ENCODE measurements at places on chromosomes 1 and 21.

DNA sequence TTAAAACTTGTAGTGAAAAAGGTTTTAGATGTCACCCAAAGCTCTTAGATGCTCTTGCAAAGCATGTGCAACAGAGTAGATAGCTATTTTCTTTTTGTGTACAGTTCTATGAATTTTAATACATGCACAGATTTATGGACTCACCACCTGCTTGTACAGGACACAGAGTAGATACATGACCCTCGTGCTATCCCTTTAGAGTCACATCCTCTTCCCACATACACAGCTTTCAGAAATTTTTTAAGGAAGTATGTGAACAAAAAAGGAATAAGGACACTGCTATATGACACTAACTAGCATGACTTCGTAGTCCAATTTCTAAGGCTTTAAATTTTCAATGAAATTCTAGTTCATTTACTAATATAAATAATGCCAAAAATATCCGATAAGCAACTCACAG, 60.9 kb downstream of the ABL2 start:
- DNase-seq = no peak

GRCh38 chr1:243407284-243408018, 151.6 kb downstream of the SDCCAG8 start:
- DNase-seq = no peak

DNA sequence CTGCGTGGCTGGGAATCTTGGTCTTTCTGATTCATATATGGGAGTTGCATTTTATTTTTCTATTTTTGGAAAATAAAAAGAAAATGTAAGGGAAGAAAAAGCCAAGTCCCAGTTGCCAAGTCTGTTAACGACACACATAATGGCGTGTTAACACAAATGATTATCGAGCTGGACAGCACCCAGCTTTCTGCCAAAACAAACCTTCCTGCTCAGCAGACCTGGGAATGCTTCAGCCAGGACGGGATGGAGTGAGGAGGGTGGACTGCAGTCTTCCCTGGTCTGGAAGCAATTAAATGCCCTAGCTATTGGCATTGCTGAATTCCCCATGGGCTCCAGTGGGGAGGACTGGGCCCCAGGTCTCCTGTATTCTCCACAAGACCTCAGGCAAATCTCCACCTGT, 184.2 kb upstream of the USP24 start:
- no peak for DNase-seq

DNA sequence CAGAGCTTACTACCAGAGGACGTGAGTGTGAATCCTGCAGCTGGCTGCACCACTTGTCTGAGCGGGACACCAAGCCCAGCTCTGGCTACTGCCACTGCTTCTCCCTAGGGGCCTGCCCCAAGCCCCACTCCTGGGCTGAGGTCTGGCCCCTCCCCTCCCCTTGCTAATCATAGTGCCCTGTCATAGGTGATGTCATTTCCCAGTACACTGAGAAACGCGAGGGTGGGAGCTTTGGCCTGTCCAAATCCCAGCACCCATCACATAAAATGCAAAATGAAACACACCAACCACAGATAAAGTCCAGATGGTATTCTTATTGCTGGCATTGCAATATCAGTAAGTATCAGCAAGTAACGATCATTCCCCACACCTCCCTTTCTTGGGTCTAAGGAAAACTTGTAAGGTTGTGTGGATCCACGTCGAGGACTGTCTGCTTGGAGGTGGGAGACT, 77.7 kb downstream of the TOMM20 start:
- peak; percentile 73 for DNase-seq

DNA sequence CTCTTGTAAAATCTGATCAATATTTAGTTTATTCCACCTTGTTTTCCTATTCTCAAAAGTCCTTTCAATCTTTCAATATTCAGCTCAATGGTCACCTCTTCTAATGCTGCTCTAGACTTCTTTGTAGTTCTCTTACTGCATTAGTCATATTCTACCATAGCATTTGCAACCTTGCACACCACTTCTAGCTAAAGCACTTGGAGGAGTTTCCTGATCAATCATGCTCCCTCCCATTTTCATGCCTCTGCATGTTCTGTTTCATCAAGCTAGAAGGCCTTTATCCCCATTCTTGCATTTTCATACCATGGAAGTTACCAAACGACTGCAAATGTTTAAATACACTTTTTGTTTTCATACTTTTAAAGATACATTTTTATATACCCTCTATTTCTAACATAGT, 72.1 kb downstream of the SLC5A9 start:
- DNase-seq = no peak

DNA sequence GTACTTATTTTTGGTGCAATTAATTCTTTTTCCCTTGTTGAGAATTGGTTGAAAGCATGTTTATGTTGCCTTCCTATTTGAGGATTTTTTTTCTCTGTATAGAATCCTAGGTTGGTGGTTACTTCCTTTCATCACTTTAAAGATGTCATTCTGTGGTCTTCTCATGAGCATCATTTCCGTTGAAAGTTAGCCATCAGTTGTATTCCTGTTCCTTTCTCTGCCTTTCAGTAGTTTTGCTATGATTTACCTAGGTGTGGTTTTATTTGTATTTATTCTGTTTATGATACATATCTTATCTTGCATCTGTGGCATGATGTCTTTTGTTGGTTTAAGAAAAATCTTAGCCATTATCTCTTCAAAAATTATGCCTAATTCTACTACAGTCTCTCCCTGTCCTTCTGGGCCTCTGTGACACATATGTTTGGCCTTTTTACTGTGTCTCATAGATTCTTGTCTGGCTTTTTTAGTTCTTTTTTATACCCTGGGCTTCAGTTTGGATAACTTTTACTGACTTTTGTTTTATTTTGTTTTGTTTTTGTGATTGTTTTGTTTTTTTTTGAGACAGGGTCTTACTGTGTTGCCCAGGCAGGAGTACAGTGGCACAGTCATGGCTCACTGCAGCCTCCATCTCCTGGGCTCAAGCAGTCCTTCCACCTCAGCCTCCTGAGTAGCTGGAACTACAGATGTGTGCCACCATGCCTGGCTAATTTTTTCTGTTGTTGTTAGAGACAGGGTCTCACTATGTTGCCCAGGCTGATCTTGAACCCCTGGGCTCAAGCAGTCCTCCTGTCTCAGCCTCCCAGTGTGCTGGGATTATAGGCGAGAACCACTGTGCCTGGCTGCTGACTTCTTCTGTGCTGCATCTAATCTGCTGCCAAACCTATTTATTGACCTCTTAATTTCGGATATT, 24.1 kb downstream of the PTGFRN start:
- no peak for DNase-seq

- no peak for DNase-seq
These were observed 341.9 kb downstream of the PTBP2 start for GRCh38 chr1:97063532-97063931.

- no peak for DNase-seq
These were observed 30.5 kb downstream of the C4BPA start for GRCh38 chr1:207134581-207134980.

DNA sequence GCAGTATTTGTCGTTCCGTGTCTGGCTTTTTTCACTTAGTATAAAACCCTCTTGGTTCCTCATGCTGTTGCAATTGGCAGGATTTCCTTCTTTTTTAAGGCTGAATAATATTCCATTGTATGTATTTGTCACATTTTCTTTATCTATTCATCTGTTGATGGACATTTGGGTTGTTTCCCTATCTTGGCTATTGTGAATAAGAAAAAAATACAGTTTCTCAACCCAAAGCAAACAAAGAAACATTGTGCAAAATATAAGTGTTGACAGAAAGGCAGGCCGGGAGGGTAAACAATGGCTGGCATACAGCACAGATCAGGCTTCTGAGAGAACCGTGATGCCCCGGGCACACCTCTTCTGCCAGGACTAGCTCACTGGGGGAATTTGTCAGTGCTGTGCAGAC, 26.9 kb downstream of the NENF start:
- DNase-seq = no peak

DNA sequence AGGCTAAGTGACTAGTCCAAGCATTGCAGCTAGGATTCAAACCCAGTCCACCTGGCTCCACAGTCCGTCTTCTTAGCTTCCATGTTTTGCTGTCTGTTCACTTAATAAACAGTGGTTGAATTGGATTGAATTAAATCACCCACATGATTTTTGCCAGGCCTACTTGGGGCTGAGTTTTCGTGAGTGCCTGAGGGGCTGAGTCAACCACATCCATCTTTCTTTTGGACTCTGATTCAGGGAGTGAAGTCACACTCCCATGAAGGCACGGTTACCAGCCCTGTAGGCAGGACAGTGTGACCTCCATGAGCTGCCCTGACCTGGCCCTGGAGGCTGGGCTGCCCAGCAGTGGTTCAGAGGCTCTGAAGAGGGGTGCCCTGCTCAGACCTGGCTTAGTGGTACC, 123.7 kb downstream of the ACTL8 start:
- DNase-seq = no peak

- DNase-seq = no peak
These were observed 3.4 kb upstream of the LAMB3 start for GRCh38 chr1:209655411-209656231.

- no peak for DNase-seq
These were observed at the start of gene NR0B2 for GRCh38 chr1:26913754-26914619. Gene NR0B2, minus strand, starts transcription at chr1:26913975. Its CDS starts 35 bp downstream, at chr1:26913940.

All from GM12865 (cell line).